ENCODE measurements at places on chromosomes 2 and 18. TPM values are rescaled to one million over a fixed set of nuclear protein-coding genes. Genes with fewer than 3 reads are reported as not detected.
A peak's percentile ranks its signal among the peaks of the same experiment; 100 is the strongest.

Gene ABHD1
- total RNA-seq = not detected

DNA sequence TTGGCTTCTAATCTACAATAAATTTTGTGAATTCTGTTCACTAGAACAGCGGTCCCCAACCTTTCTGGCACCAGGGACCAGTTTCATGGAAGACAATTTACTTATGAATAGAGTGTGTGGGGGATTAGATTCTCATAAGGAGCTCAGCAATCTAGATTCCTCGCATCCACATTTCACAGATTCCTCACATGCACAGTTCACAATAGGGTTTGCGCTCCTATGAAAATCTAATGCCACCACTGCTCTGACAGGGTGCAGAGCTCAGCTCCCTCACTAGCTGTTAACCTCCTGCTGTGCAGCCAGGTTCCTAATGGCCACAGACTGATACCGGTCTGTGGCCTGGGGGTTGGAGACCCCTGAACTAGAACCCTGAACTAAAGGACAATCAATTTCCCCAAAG, 1568.6 kb upstream of the NXPH2 start:
- DNase-seq = no peak

- no peak for DNase-seq
Observed at GRCh38 chr2:241956521-241957110, 87.1 kb downstream of the RTP5 start.

GRCh38 chr18:58730618-58731017, 59.4 kb downstream of the MALT1 start:
- DNase-seq = no peak

DNA sequence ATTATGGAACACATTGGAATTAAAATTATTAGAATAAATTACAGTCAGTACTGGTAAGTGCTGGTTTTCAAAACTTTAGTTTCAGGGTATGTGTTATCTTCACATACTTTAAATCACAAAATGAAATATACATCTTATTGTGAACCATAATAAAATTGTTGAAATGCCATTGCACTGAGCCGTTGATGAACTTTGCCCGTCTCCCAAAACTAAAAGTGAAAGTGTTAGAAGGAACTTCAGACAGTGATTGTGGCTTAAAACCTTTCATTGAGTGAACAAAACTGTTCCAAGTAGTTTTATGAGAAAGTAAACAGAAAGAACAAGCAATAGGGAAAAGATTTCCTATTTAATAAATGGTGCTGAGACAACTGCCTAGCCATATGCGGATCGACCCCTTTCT, 811.6 kb downstream of the PLCL1 start:
- peak; percentile 3 for DNase-seq

- DNase-seq = no peak
Observed at GRCh38 chr2:213920014-213920413, 490.8 kb upstream of the VWC2L start.

DNA sequence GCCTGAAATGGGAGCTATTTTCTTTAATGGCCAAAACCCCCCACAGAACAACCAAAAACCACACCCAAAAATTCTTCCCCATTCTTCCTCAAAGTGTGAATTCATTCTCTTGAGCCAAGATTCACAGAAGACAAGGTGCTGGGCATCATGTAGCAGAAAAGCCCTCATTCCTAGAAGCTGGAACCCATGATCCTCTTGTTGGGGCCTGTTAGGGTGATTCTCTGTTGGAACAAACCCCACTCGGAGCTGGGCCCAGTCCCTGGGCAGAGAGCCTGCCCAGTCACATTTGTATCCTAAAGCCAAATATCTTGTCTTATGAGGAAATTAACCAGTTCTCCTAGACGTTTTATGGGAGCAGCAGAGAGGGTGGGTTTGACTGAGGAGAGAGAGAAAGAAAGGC, 22.8 kb upstream of the VPS4B start:
- DNase-seq = no peak

DNA sequence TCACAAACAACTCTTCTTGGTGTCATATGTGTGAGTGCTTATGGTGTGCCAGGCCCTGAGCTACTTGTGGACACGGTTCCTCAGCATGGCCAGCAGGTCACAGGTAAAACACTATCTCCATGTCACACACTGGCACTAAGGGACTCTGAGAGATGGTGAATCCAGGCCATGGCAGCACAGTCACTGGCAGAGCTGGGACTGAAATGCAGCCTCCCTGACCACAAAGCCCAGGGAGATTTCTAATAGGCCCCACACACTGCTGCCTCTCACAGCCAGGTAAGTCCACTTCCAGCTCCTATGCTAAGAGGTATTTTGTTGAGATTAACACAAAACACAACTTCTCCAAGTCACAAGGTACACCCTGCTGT, 92.0 kb downstream of the ACTR2 start:
- DNase-seq = no peak

DNA sequence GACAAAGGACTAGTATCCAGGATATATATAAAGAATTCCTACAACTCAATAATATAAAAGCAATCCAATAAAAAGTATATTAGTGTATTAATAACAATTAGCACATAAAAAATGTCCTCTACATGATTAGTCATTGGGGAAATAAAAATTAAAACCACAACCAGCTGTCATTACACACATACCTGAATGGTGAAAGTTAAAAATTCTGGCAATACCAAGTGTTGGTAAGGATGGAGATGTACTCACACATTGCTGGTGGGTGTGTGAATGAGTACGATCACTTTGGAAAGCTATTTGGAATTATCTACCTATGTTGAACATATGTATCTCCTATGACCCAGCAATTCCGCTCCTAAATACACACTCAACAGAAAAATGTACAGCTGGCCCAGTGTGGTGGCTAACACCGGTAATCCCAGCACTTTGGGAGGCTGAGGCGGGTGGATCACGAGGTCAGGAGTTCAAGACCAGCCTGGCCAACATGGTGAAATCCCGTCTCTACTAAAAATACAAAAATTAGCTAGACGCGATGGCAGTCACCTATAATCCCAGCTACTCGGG, 14.3 kb upstream of the NOL10 start:
- no peak for DNase-seq

Gene FBXO36
- total RNA-seq = 1.5 TPM

DNA sequence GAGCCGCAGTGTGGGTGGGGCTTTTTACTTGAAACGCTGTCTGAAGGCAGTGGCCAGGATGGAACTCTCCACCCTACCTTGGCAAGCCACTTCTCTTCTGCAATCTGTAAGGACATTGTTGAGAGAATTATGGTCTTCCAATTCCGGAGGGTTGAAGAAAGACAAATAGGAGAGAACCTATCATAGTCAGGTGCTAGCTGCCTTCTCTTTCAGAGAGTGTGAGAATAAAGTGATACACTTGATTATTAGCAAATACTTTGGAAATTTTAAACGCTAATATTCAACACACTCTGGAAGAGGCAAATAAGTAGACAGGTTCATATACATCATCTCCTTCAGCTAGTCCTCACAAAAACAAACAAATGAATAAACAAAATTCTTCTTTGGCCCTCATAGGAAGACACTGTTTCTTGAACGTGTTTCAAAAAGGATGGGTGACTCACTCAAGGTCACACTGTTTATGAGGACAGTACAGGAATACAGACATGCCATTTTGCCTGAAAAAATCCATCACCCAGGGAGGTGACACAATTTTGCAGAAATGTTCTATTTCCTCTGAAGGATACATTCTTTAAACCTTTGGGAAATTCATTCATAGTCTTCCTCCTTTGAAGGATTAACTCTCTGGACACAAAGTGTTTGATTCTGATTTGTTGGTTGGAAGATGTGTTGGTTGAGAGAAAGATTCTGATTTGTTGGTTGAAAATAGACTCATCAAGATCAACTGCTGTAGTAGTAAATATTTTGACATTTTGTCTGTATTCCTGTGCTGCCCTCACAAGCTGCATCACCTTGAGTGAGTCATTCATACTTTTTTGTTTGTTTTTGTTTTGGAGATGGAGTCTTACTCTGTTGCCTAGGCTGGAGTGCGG, 2.2 kb upstream of the IL1RN start:
- DNase-seq = no peak

Gene C2orf15
- total RNA-seq = 0.78 TPM

Gene C2orf66
- total RNA-seq = not detected

- no peak for DNase-seq
Observed at GRCh38 chr2:219327719-219328118, 4.8 kb downstream of the RESP18 start.

- no peak for DNase-seq
Observed at GRCh38 chr18:80201739-80202138, 45.6 kb downstream of the PARD6G start.

- no peak for DNase-seq
Observed at GRCh38 chr2:232488721-232489300, 1.2 kb upstream of the ECEL1 start.

Gene IL36RN
- not detected for total RNA-seq
